SJSA1 (cell line): ENCODE measurements at places on chromosomes 7 and 10. TPM values are rescaled to one million over a fixed set of nuclear protein-coding genes. Genes with fewer than 3 reads are reported as not detected.

DNA sequence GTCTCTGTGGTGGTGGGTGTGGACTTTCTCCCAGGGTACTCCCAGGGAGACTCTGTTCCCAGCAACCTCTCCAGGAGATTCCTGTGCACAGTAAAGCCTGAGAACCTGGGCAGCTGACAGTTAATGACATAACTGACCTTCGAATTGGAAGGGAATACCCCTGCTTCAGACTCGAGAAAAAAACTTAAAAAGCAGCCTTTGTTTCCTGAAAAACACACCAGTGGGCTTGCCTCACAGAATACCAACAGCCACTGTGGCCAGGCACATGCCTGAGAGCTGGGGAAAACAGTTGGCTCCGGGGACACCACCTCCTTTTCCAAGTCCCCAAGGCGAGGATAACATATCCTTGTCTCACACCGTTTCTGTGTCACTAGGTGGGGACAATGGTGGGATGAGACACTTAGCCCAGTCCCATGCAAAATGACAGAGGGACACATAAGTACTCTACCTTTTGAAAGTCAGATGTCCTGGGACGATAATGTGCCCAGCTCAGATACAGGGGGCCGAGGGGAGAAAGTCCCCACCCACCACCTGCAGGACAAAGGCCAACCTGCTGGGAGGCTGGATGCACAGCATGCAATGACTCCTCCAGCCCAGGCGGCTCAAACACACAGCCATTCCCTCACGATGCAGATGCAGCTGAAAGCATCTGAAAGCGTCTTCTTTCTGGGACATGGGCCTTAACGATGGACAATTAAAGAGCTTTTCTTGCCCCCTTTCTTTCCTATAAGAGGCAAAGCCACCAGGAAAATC lies 65.6 kb downstream of the HIPK2 start:
- no peak for DNase-seq

DNA sequence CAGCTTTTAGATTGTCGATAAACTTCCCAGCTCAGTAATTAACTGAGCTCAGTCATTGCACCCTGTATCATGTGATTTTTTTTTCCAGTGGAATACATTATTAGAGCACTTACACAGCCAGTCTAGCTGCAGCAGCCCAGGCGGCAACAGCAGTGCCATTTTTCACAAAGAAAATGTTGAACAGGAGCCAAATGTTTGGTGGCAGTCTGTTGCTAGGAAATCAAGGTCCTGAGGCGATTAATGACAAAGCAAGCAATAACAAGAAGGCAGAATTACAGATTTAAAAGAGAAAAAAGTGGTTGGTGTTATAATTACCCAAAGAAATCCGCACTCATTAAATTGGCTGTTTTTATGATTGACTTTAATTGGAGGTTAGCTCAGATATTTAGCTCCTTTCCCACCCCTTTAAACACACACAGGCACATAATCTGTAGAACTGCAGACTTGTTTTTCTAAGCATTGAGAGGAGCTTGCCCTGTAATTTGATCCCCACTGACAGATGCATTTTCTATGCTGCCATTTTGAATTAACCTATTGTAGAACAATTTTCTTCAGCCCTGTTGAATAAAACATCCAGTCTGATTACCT lies 267.4 kb downstream of the ADK start:
- no peak for DNase-seq

DNA sequence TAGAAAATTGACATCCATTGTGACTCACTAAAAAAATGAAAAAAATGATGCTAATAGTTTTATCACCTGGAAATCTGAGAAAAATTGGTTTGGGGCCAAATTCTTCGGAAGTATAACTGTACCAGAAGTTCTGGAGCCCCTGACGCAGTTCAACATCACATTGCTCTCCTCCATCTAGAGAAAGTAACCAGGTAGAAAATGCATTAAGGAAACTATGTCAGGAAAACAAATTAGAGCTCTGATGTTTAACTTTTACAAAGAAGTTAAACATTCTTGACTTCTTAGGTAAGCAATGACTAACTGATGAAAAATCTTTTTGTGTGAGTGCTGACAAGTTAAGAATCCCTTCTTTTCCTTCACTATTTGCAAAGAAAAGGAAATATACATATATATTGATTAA lies 61.1 kb upstream of the TMEM196 start:
- no peak for DNase-seq

DNA sequence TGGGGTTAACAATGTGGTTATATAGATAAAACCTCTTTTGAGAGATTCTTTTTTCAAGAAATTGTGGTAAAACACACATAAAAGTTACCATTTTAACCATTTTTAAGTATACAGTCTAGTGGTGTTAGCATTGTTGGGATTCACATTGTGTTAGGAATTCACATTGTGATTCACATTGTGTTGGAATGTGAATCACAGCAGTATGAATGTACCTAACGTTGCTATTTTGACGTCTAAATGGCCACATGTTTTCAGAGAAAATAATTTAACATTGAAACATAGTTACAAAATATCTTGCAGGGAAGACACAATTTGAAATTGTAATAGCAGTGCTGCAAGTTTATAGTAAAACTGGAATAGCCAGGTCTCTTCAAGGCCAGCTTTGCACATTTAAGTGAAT lies 129.0 kb downstream of the BICC1 start:
- DNase-seq, result no peak

DNA sequence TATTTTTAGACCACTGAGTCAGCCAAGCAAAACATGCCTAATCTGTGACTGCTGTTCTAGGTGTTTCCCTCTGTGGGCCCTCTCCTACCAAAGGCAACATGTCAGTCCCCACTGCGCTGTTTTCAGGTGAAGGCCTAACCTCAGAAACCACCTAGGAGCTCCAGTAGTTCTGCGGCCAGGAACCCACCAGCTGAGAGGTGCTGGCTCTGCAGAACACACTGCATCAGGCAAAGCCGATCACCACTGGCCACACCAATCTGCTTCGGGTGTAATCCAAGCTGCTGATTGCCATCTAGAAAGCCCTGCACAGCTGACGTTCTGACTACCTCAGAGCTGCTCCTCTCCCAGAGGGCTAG lies 14.9 kb downstream of the CAMK2G start:
- no peak for DNase-seq

DNA sequence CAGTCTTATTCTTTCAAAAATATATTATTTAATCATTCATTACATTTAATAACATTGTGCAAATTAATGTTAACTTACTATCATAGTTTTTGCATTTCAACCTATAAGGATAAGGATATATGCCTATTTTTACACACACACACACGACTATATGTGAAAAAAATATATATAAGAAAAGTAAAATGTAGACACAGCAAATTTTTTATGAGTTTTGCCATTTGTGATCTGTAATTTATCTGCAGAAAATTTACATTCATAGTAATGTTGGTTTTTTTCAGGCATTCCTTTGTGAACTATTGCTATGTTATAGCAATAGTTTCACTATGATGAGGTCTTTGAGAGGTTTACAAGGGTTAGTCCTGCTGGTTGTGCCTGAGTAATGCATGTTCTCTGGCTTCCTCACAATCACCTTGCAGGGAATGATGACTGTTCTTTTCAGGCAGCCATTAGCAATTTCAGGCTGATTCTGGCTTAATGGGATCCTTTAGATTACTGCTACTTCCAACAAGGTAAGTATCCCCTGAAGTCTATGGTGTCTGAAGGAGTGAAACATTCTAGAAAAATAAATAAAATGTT lies 183.7 kb upstream of the CDK1 start:
- no peak for DNase-seq

DNA sequence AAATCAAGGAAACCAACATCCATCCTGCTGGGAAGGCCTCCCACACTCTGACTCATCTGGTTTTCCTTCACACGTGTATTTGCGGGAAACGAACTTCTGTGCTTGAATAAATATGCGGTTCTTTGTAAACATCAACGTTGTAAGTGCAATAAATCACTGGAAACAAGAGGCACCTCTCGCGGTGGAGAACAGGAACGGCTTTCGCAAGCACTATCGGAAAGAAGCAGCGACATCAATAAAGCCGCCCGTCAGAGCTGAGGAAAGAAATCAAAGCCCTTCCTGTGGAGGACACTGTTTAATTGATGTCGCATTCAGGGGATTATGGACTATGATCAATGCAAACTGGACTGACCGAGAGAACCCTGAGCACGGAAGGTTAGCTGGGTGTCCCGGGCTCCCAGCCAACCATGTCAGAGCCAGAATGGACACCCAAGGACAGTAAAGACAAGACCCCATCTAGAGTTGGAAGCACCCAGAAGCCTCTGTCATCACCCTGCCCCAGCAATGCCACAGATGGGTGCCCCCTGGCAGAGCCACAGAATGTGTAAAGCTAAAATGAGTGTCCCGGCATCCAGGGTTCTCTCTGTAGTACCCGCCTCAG lies 37.6 kb downstream of the OAT start:
- DNase-seq, result no peak

DNA sequence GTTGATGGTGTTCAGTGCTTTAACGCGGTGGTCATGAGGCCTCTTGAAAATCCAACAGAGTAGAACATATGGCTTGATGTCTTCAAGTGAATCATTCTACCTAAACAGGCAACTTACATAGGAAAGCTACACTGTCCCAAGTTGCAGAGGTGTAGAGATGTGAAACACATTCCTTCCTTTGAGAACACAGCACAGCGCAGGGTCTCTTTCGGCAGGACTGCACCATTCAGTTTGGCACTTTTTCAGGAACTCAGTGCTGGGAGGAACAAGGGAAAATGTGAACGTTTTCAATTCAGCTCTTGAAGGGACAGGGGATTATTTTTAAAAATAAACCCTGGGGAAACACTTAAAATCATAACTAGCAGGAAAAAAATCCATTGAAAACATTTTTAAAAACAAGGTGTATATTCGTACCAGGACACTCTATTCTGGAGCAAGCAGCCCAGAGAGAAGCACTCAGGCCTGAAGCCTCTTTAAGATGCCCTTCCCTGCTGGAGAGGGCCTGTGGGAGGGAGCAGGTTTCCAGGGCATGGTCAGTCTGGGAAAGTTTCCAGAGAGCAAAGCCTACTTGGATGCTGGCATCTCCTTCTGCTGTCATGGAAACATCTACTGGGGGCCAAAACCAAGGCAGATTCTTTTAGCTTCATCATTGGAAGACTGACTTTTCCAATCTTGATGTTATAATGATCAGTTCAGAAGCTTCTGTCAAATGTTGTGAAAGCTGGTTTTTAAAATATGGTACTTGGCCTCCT lies 60.4 kb upstream of the NPVF start:
- DNase-seq, result no peak

- DNase-seq, result no peak
Measured at GRCh38 chr10:18409599-18410397, 241.6 kb downstream of the NSUN6 start.

DNA sequence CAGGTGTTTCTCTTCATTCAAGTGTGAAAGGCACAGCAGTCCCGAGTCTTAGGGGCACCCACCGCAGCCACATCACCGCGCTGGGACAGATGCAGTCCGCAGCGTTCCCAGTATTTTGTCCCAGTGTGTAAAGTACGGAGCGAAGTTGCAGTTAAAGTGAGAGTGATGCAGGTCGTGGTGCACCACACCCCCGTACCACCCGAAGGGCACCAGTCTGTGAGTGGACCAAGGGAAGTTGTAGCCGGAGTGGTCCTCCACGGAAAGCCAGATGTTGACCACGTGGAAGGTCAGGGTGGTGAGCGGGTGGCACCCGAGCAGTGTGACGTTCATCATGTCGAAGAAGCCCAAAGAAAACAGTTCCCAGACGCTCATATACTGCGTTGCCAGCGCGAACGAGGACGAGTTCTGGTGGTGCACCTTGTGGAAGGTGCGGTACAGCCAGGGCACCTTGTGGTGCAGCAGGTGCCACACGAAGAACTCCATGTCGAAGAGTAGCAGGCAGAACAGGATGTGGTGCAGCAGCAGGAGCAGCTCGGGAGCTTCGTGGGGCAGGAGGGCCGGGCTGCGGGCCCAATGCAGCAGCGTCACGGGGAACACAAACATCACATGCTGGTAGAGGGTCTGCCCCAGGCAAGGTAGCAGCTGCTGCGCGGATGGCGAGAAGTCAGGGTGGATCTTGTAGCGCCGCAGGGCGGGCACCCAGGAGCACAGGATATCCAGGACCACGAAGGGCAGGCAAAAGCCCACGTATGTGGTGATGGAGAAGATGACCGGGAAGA lies 526 bp downstream of the CH25H start:
- no peak for DNase-seq

DNA sequence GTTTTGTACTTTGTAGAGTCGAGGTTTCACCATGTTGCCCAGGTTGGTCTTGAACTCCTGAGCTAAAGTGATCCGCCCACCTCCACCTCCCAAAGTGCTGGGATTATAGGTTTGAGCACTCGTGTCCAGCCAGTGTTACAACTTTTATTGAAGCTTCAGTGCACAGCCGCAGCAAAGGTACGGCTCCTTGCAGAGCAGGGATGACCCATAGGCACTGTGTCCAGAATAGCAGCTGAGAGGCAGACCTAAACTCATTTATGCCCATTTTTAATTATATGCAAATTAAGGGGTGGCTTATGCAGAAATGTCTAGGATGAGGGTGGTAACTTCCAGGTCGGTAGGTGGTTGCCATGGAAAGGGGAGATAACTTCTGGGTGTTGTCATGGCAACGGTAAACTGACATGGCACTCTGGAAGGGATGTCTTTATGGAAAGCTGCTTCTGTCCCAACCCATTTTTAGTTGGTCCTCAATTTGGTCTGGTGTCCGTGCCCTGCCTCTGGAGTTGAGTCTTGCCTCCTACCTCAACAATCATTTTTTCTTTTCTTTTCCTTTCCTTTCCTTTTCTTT lies 22.7 kb downstream of the NYAP1 start:
- DNase-seq, result no peak

DNA sequence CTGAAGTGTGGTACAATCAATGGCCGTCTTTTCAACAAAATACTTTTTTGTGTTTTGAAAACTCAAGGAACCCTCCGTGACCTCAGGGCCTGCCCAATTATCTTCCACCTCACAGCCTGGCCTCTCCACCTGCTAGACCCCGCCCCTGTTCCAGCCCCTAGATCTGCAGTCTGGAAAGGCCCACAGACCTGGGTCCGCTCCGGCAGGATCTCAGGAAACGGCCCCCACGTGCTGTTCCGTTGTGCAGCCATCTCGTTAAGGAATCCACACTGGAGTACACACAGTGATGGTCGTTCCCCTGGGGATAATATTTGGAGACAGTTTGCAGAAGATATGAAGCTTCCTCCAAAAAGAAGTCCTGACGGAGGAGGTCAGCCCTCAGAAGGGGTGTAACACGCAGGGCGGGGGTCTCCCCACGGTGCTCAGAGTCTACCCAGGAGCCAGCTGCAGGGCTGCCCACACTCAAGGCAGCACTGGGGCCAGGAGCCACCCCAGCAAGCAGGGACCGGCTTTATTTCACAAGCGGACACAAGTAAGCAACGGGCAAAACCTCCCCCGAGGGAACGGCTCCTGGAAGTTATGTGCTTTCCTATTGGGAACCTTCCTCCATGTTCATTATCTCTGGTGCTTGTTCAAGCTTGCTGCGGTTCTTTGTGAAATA lies 73.4 kb downstream of the TCERG1L start:
- no peak for DNase-seq

DNA sequence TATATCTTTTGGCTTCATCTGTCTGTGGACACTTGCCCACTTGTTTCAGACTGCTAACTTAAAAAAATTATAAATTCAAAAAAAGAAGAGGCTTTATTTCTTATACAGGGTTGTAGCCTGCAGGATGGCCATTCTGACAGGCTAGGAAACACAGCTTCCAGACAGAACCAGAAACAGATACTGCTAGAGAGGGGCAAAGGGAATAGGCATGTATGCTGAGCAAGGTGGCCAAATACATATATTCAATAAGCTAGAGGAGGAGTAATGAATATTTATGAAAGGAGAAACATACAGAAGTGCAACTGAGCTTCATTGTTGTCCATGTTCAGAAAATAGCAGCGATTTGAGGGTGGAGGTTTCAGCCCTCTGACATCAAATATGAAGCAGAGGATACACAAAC lies 22.0 kb upstream of the MAGI2 start:
- no peak for DNase-seq

Gene OR2A7
- total RNA-seq, result not detected in 2 replicates

Gene MYH16
- total RNA-seq, result 0.41 TPM in 1 of 2 replicates, not detected in the other

Gene AP3M1
- 31.4 and 38.8 TPM in 2 replicates for total RNA-seq

Gene PPP2R2D
- total RNA-seq, result 25.2 and 29.2 TPM in 2 replicates

Gene ASZ1
- not detected in 2 replicates for total RNA-seq
